ENCODE measurements at places on chromosomes 13 and 19.

DNA sequence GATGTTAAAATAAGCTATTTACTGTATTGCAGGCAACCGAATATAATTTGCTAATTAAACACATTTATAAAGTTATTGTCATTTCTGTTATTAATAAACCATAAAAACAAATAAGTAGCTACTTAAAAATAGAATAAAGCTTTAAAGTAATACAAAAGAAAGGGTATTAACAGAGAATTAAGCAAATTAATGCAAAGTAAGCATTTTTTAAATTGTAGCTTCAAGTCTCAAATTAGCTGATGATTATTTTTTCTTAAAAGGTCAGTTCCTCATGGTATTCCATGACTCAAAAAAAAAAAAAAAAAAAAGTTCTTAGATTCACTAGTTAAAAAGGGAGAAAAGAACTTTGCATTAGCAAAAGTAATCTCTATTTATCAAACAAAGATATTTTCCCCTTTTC lies 292.5 kb downstream of the SLITRK1 start:
- no peak for DNase-seq

GRCh38 chr19:14418856-14419105 lies 360 bp downstream of the DDX39A start:
- DNase-seq, result no peak

DNA sequence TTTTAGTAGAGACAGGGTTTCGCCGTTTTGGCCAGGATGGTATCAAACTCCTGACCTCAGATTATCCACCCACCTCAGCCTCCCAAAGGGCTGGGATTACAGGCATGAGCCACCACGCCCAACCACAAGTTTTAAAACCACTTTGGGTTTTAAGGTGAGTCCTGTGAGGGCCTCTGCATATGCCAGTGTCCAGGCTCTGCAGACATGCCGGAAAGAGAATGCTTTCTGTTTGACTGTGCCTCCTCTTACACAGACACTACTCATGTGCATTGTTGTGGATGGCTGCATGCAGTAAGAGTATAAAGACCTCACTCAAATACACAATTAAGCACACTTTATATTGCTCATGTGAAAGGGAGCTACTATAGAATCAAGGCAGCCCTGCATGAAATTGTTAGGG lies 20.8 kb upstream of the SLC25A30 start:
- no peak for DNase-seq

DNA sequence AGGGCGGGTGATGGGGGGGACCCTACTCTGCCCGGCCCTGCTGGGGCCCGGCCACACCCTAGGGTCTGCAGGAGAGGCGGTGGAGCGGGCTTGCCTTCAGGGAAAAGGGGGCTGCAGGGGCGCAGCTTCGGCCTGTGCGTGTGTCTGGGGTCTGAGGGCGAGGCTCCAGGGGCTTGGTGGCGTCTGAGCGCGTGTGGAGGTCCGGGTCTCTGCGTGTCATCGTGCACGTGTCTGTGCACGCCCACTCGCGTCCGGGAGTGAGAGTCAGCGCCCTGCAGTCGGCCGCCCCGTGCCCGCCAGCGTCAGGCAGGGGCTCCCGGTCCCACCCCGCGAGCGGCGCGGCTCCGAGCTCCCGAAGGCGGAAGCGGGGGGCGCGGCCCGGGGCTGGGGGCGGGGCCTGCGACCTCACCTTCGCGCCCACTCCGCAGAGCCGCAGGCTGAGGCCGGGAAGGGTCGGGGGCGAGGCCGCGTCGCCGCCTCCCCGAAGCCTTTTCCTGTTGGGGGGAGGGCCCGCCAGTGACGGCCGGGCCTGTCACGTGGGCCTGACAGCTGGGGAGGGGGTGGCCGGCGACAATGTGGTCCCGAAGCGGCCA lies at the start of gene ARHGAP45:
ARHGAP45 (plus strand) TSS at position 420 of the 593 bp plus-strand sequence. CDS start 239 bp downstream, outside the sequence.
- peak; percentile 58 for DNase-seq

- no peak for DNase-seq
Observed at GRCh38 chr19:55486971-55487923, 989 bp upstream of the SSC5D start.

GRCh38 chr19:35476149-35476548 lies 14.1 kb downstream of the KRTDAP start:
- DNase-seq, result no peak

DNA sequence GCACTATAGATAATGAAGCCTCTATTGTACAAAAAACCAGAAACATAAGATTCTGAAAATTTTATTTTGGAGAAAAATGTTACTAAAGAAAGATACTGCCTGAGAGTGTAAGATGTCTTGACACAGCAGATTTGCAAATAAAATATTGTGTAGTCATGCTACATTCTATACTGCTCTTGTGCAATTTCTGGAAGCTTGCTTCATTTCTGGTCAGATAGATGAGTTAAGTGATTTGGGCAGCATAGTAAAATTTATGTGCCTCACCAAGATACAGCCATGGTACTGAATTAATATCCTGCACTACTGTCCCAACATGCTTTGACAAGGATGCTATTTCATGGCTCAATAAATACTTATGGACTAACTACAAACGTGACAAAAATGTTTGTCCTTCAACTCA lies 55.1 kb upstream of the STARD13 start:
- DNase-seq, result no peak

GRCh38 chr19:10288662-10289166 lies 1.0 kb upstream of the ICAM5 start:
- DNase-seq, result no peak

GRCh38 chr13:70183041-70183440 lies 74.8 kb upstream of the KLHL1 start:
- DNase-seq, result no peak

- no peak for DNase-seq
Observed at GRCh38 chr19:34403784-34404108, 453 bp upstream of the PDCD2L start.

GRCh38 chr19:18379803-18380747 lies 5.9 kb upstream of the GDF15 start:
- DNase-seq, result no peak

- DNase-seq, result no peak
Observed at GRCh38 chr19:42332059-42332458, 6.6 kb downstream of the MEGF8 start.

DNA sequence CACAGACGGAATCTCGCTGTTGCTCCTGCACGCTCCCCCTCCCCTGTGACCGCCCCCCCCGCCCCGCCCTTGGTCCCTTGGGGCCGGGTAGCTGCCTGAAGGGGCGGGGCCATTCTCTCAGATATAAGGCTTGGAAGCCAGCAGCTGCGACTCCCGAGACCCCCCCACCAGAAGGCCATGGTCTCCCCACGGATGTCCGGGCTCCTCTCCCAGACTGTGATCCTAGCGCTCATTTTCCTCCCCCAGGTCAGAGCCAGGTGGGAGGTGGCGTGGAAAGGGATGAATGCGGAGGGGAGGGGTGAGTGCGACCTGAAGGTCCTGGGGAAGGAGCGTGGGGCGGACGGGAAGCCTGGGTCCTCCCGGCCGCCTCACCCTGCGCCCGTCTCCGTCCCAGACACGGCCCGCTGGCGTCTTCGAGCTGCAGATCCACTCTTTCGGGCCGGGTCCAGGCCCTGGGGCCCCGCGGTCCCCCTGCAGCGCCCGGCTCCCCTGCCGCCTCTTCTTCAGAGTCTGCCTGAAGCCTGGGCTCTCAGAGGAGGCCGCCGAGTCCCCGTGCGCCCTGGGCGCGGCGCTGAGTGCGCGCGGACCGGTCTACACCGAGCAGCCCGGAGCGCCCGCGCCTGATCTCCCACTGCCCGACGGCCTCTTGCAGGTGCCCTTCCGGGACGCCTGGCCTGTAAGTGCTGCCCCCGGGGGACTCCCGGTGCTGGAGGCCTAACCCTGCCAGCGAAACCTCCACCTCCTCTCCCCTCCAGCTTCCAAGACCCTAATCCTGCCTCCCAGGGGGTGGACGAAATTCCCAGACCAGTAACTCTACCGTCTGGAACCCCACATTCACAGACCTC lies at the start of gene DLL3:
DLL3 (plus strand) TSS at position 150 of the 845 bp plus-strand sequence; CDS start at position 178, 28 bp downstream.
- no peak for DNase-seq

DNA sequence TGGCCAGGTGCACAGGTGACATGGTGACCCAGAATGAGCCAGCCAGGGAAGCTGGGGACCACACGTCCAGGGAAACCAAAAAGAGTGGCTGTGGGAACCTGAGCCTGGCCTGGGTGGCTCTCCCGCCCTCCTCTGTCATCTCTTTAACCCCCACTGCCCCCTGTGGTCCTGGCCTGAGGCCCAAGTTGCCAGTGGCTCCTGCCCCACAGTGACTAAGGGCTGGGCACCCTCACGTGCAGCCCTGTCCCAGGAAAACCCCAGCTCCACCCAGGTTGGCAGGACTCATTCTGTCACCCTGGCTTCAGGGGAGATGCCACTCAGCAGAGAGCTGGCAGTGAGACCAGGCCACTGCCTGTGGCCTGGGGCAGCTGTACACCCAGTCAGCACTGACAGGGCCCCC lies 30.6 kb upstream of the ISYNA1 start:
- no peak for DNase-seq

DNA sequence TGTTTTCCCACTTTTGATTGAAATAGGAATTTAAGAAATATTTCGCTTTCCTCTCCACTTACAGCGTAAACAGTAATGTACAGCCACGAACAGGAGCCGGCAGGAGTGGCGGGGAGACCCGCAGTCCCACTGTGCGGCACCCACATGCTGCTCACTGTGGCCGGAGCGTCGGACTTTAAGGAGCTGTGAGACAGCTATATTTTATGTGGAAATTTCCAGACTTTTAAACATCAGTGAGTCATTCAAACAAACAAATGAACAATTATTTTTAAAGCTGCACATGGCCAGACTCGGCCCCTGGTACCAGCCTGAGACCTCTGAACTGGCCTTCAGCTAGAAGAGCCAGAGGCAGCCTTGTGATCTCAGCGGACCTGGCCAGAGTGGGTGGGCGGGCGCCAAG lies 52.5 kb downstream of the CRYL1 start:
- DNase-seq, result no peak

DNA sequence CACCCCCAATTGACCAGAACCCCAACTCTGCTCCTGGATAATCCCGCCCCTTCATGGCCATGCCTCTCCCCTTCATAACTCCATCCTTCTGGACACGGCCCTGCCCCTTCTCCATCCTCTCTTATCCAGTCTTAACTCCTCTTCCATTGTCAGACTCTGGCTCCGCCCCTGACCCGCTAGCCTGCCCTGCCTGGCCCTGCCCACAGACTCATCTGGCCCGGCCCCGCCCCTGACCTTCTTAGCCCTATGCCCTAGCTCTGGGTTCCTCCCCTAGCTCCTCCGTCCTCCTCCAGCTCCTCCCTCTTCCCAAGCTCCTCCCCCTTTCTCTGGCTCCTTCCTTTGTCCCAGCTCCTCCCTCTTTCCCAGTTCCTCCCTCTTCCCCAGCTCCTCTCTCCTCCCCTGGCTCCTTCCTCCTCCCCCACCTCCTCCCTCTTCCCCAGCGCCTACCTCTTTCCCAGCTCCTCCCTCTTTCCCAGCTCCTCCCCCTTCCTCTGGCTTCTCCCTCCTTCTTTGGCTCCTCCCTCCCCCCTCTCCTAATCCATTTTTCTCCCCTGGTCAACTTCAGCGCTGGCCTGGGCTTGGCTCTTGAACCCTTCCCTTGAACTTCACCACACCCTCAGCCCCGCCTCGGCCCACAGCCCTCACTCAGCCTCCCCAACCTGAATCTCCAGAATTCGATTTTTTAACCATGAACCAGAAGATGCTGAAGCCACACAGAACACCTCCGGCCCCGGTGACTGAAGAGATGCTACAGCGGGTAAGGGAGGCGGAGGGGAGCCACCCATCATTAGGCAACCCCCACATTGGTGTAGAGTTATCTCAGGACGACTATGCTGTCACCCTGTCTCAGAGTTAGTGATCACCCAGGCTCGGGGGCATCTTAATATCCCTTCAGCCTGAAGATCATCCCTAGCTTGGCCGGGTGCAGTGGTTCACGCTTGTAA lies 9.2 kb upstream of the ZNF358 start:
- DNase-seq, result no peak

DNA sequence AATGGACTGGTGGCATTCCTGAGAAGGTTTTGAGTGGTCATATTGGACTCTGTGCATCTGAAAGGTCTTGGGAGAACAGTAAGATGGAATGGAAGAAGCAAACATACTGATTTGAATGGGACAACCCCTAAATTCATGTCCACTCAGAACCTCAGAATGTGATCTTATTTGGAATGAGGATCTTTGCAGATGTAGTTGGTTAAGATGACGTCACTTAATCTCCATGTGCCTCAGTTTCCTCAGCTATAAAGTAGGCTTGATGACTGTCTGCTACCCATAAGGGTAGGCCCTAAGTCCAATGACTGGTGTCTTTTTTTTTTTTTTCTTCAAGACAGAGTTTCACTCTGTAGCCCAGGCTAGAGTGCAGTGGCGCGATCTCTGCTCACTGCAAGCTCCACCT lies 71.1 kb upstream of the SOX21 start:
- DNase-seq, result no peak

GRCh38 chr13:111895896-111896821 lies 170.8 kb upstream of the SOX1 start:
- no peak for DNase-seq

DNA sequence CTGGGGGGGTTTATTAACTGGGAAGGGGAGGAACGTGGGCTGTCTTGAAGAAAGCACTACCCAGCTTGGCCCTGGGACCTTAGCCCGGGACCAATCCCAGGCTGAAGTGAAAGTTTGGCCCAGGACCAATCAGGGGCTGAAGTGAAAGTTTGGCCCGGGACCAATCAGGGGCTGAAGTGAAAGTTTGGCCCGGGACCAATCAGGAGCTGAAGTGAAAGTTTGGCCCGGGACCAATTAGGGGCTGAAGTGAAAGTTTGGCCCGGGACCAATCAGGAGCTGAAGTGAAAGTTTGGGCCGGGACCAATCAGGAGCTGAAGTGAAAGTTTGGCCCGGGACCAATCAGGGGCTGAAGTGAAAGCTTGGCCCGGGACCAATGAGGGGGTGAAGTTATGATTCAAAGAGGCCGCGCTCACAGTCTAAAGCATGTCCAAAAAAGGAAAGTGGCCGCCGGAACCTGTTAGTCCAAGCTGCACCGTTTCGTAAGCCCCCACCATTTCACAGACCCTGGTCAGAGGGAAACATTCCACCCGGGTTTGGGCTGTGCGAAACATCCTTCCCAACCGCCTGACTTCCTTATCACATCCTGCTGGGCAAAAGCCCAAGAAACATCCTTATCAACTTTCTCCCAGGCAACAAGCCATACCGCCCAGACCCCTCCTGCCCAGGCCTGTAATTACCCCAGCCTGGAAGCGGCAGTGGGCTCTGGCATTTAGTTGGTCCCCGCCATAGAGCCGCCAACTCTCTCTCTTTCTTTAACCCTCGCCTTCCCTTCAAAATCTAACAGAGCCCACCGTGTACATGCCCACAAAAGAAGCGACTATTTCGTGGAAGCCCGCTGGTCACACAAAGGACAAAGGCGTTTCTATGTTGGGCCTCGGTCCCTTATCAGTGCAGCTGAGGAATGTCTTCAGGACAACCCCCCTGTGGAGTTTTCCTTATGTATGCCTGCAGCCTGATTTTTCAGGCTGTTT lies 1.1 kb downstream of the ZNF850 start:
- no peak for DNase-seq

DNA sequence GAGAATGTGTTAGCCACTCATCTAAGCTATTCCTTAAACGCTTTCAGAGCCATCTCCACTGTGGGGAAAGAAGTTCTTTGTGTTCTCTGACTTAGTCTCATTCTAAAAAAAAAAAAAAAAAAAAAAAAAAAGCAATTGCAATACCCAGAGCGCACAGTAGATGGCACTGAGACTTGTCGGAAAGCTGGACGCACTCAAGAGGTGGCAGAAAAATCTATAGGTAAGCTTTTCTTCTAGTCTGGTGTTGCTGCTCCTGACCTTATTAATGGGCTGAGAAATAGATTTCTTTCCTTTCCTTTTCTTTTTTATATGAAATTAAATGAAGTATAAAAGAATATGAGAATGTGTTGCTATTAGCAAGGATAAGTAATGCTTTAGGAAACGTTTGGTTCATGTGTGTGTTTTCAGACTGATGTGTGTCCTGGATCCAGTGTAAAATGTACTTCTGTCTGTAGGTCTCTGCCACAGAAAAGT lies 4.7 kb upstream of the GJB2 start:
- DNase-seq, result no peak
